Daoy (cell line): ENCODE measurements at places on chromosomes 13 and 19. TPM values are rescaled to one million over a fixed set of nuclear protein-coding genes. Genes with fewer than 3 reads are reported as not detected.

DNA sequence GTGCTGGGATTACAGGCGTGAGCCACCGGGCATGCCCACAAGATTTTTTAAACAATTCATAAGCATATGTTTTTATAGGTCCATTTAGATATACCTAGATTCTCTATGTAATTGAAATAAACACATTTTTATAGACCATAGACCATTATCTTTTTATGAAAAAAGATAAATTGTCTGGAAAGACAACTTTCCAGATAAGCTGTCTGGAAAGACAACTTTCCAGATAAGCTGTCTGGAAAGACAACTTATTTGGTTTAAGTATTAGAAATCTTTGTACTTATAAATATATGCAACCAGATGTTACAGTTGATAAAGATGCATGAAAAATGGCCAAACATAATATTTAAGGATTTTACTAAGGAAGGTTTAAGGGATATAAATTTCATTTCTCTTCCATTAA, 538.5 kb downstream of the GPC6 start:
- no peak for DNase-seq

DNA sequence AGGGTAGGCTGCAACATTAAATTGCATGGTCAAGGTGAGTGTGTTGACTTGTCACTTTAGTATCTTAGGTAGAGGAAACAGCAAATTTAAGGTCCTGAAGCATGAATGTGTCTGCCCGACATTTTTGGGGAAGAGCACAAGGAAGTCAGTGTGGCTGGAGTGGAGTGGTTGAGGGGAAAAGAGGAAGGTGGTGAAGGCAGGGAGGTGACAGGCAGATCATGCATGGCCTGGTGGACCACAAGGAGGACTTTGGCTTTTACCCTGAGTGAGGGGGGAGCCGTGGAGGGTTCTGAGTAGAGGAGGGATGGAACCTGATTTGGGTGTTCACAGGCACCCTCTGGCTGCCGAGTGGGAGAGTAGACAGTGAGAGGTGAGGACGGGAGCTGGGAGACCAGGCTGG, 168.0 kb downstream of the IER2 start:
- no peak for DNase-seq

DNA sequence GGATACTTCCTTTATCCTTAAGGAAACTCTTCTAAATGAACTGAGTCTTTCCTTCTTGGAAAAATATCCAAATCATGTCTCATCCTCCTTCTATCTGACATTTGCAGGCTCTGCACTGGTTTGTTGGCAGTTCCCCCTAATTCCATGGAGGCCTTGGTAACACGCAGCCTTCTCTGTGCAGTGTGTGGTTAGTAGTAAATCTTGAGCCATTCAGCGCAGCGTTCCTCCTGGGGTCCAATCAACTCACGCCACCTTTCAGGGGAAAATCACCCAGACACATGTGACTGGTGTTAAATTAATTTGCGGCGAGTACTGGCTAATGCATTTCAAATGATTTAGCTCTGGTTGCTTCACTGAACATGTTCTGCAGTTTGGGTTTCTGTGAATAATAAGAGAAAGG, 21.0 kb upstream of the CBY2 start:
- no peak for DNase-seq

- no peak for DNase-seq
Observed at GRCh38 chr13:50595196-50595595, 248.3 kb downstream of the DLEU7 start.

DNA sequence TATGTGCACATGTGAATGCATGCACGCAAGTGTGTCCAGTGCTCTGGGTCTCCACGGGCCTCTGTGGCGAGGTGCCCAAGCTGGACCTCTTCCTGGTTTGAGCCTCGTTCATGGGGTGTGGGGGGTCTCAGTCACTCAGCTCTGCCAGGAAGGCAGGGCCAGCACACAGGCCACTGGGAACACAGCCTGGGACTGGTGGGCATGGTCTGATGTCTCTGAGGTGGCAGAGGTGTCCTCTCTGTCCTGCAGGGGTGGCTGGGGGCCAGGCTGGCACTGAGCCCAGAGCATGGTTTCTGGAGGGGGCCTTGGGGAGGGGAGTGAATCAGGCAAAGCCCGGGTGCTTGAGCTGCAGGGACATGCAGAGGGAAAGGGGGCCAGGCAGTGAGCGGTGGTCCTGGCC, 9.4 kb downstream of the LRP3 start:
- DNase-seq = no peak

DNA sequence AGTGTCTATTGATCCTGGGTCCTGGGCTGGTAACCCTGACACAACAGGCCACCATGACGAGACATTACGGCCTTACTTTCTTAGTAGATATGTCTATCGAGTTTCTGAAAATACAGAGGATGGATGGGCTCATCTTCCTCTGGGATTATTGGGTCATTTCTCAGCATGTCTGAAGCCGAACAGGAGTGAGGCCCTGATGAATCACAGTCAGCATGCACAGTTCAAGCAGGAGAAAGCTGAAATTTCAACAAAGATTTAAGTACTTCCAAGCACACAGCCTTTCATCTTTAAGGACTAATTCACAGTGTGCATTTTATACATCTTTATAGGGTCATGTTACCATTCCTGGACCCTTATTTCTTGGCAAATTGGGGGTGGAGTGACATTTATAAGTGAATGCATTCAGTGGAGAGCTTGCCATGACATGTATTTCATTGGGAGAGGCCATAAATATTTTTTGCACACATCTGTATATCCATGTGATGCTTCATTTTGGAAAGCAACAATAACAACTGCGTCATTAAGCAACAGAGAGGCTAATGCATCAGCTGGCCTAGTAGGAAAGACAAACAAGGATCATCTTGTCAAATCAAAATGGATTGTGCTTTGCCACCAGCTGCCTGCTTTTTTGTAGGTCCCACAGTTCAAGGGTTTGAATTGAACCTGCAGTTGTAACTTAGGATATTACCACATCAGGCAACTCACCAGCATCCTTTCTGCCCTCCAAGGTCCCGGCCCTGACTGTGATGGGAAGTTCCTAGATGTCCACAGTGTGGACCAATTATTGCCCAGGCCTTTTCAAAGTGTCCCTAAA, 143.5 kb downstream of the DNAJC15 start:
- DNase-seq = no peak

DNA sequence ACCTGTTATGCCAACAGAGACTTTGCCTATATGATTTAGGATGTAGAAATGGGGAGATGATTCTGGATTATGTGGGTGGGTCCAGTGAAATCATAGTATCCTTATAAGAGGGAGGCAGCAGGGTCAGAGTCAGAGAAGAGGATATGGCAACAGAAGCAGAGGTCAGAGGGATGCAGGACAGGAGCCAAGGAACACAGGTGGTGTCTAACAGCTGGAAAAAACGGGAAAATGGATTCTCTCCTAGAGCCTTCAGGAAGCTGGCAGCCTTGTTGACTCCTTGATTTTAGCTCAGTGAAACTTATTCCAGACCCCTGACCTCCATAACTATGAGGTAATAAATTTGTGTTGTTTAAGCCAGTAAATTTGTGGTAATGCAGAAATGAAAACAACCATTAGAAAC, 28.8 kb upstream of the OXGR1 start:
- no peak for DNase-seq

DNA sequence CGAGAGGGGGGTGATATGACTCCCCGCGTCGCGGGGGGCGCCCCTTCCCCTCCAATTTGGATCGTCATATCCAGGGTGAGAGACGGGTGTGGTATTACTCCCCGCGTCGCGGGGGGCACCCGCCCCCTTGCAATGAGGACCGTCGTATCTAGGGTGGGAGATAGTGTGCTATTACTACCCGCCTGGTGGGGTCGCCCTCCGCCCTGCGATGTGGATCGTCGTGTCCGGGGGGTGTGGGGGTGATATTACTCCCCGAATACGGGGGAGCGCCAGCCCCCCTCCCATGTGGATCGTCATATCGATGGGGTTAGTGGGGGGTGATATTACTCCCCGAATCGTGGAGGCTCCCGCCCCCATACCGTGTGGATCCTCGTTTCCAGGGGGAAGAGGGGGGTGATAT, 29.2 kb upstream of the RGCC start:
- DNase-seq = no peak

DNA sequence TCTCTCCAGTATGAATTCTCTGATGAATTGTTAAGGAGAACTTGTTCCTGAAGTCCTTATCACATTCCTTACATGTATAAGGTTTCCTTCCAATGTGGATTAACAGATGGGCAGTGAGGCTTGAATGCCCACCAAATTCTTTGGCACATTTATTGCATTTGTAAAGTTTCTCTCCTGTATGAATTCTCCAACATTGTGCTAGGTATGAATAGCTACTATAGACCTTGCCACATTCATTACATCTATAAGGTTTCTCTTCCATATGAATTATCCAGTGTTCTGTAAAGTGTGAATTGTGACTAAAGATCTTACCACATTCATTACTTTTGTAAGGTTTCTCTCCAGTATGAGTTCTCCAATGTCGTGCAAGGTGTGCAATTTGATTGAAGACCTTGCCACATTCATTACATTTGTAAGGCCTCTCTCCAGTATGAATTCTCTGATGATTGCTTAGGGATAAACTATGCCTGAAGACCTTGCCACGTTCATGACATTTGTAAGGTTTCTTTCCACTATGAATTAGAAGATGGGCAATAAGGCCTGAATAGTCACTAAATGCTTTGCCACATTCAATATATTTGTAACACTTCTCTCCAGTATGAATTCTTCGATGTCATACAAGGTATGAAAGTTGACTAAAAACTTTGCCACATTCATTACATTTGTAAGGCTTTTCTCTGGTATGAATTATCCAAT, 20.4 kb downstream of the ZNF578 start:
- DNase-seq = no peak

- DNase-seq = no peak
Observed at GRCh38 chr19:2633693-2634075, 68.8 kb downstream of the GNG7 start.

DNA sequence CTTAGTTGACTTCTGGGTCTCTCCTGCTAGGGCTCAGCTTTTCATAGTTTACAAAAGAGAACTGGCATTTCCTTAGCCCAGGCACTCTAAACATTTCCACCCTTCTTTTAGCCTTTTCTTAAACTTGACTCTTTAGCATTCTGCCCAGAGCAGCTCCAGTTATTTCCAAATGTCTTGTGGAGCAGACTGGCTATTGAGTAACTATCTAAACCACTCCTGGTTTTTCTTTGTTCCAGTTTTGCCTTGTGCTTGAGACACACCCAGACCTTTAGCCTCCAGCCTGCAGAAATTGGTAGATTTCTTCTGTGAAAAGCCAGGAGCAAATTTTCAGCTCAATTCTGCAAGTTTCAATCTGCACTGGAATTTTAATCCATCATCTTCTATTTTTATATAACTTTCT, 1813.1 kb downstream of the OLFM4 start:
- DNase-seq = no peak

DNA sequence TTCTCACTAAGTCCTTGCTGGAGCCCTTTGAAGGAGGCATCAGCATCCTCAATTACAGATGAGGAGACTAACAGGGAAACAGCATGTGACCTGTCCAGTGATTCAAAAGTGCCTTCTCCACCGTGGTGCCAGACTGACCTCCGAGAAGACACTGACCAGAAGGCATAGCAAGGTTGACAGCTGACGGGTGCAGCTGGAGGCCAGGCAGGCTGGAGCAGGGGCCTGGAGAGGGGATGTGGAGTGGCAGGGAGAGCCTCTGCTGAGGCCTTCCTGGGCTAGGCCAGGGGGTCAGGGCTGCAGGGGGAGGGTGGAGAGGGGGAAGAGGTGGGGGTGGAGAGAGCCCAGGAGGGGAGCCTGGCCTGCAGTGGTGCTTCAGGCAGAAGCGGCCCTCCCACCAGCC, 66.3 kb downstream of the KCTD15 start:
- DNase-seq = no peak

GRCh38 chr19:1351381-1351851, 32.3 kb upstream of the NDUFS7 start:
- no peak for DNase-seq

DNA sequence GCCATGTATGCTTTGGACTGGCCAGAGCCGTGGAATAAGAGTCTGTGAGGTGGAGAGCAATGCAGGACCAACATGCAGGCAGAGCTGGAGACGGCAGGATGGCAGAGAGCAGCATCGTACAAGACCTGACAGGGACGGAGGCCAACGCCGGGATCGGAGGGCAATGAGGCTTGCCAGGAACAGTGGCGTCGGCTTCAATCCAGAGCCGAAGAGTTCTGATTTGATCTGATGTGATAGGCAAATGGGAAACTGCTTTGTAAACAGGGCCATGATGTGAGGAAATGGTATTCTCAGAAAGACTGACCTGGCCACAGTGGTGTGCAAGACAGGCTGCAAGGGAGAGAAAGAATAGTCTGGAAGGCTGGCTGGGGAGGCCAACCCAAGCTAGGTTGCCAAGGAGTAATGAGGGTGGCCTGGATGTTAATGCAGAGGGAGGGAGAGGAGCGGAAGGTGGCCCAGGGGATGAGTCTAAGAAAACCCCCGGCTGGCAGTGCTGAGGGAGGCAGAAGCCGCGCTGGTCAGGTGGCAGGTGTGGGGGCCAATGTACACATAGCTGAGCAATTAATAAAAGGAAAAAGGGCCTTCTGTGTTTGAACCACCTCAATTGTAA, 26.7 kb downstream of the RCBTB2 start:
- no peak for DNase-seq

DNA sequence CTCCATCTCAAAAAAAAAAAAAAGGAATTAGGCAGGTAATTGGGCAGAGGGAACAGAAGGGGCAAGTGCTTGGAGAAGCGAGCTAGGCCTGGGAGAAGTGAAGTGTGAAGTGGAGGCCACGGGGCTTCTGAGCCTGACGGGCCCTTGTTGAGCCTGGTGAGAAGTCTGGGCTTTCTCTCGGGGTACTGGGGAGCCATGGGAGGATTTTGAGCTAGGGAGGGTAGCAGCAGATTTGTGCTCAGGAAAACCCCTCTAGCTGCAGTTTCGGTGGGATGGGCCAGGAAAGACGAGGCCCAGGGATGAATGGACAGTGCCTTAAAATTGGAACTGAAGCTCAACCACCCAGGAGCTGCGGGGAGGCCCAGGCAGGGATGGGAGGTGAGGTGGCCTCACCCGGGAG, 8.0 kb downstream of the POLR1G start:
- DNase-seq = no peak

GRCh38 chr19:51339687-51340656, 2.0 kb downstream of the VSIG10L start:
- DNase-seq = peak; percentile 98

DNA sequence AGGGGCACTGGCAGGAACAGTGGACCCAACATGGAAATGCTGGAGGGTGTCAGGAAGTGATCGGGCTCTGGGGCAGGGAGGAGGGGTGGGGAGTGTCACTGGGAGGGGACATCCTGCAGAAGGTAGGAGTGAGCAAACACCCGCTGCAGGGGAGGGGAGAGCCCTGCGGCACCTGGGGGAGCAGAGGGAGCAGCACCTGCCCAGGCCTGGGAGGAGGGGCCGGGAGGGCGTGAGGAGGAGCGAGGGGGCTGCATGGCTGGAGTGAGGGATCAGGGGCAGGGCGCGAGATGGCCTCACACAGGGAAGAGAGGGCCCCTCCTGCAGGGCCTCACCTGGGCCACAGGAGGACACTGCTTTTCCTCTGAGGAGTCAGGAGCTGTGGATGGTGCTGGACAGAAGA, 4.1 kb downstream of the KLK2 start:
- DNase-seq = no peak

The STK24 gene
- 62.6 and 116 TPM in 2 replicates for total RNA-seq

The FARP1 gene
- total RNA-seq = 5.0 and 5.2 TPM in 2 replicates

The C19orf85 gene
- total RNA-seq = not detected in 2 replicates

The GGN gene
- total RNA-seq = not detected in 2 replicates

The ZNF135 gene
- 0.40 and 0.86 TPM in 2 replicates for total RNA-seq

The CPT1C gene
- 5.0 and 8.3 TPM in 2 replicates for total RNA-seq

The DEDD2 gene
- 33.7 and 39.0 TPM in 2 replicates for total RNA-seq

The SGCG gene
- 0.09 and 0.51 TPM in 2 replicates for total RNA-seq

The MRPL57 gene
- total RNA-seq = 24.9 and 26.6 TPM in 2 replicates

The PSG11 gene
- total RNA-seq = not detected in 2 replicates

The TSHZ3 gene
- 1.8 and 2.9 TPM in 2 replicates for total RNA-seq

The ZNF569 gene
- total RNA-seq = 7.0 and 9.2 TPM in 2 replicates
